ENCODE measurements at places on chromosomes 3 and 15.

DNA sequence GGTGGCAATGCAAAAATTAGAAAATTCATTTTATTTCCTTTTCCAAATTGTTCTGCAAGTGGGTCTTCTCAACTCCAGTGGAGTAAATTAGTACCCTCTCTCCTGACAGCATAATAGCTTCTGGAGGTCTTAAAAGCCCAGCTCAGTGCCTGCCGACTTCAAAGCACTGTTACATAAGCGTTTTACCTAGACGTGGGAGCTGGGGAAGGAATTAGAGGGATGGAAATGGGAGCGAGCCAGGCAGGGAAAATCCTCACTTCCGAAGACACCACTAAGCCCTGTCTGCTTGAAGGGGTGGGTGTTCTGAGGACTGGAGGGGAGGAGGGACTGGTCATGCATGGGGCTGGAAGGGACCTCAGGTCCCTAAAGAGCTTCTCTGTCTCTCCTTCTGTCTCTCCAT lies 77.2 kb upstream of the SLC6A1 start:
- no peaks in the 10 kb centered on the region for H3K4me1 ChIP-seq
- no peak overlapping the region for H3K27ac ChIP-seq
- H3K36me3 ChIP-seq = no peaks in the 10 kb centered on the region
- no peak for DNase-seq
- H3K27me3 ChIP-seq = peaks cover 3% of the 10 kb centered on the region

DNA sequence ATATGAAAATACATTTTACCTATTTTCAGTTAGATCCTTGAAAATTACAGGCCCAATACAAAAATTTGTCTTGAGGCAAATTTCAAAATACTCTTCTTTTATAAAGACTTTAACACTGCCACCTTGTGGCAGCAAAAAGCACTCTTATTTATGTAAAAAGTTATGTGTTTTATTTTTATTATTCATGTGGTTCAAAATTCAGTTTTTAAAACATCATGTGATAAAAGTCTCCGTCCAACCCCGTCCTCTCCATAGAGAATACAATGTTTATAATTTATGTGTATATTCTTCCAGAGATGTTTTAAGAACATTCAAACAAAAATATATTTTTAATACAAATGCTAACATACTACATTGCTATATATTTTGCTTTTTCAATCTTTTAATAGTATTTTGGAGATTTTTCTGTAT lies 36.9 kb upstream of the TRIM59 start:
- no peaks in the 10 kb centered on the region for H3K36me3 ChIP-seq
- H3K27me3 ChIP-seq = no peaks in the 10 kb centered on the region
- DNase-seq = no peak
- H3K4me3 ChIP-seq = no peak overlapping the region
- no peaks in the 10 kb centered on the region for H3K4me1 ChIP-seq

DNA sequence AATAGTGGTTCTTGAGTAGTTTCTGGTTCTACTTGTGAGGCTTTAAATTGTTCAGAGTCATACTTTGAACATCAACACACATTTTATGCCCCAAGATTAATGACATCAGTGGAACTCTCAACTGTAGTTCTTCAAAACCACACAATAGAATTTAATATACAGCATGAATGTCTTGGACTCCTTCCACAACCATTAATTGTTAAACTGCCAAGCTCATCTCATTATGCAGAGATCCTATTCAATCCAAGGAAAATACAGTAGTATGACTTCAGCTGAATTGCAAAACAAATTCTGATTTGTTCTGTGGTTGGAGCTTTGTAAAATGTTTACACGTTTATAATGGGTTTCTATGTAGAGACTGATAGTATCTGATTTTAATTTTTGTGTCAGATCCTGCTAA lies 199.2 kb upstream of the SLC2A2 start:
- no peak overlapping the region for H3K27ac ChIP-seq
- H3K4me1 ChIP-seq = peaks cover 7% of the 10 kb centered on the region
- peaks cover 9% of the 10 kb centered on the region for H3K36me3 ChIP-seq
- no peak overlapping the region for H3K4me3 ChIP-seq

DNA sequence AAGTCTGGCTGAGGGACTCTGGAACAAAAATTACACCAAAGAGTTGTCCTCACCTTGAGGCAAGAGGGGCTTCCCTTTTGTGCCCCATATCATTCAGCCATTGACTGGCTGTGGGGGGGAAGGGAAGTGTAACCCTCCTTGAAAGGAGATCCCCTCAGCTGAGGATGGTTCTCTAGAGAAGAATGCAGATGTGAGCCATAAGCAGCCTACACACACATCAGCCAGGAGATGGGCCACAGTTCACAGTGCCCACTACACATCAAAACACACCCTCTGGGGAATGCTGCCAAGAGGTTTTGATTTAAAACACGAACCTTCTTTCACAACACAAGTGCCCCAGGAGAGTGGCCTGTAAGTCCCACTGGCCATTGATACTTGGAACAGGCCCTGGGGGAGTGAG lies 231.2 kb upstream of the CTDSPL start:
- no peak overlapping the region for H3K4me3 ChIP-seq
- no peak for DNase-seq
- no peak overlapping the region for H3K27ac ChIP-seq
- H3K27me3 ChIP-seq = no peaks in the 10 kb centered on the region
- no peaks in the 10 kb centered on the region for H3K4me1 ChIP-seq

DNA sequence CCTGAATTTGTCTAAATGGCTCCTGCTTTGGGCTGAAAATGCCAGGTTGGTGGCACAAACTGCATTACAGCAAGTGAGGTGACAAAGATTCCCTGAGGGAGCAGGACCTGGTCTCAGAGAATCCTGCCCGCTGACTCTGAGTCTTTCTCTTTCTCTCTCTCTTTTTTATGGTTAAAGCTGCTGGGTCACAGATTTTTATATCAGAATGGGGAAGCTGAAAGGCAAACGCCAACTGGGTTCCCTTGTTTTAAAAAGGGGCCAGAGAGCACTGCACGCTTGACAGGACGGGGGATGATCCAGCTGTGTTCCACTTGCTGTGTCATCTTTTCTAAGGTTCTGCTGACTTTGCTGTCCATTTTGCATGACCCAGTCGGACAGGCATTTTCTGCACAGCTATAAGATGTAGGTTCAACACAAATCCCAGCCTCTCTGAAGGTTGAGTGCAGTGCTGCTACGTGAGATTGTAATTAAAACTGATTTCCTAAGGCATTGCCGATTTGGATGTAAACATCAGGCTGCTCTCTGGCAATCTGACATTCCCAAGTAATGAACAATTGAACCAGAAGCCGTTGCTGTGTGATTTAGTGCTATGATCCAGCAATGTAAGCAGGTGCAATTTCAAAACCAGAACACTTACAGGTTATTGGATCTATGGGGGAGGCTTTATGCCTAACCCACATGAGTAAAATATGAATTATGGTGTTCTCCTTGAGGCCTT lies 25.8 kb downstream of the ARHGEF3 start:
- peaks cover 23% of the 10 kb centered on the region for H3K36me3 ChIP-seq
- H3K4me1 ChIP-seq = peaks cover 28% of the 10 kb centered on the region
- H3K27ac ChIP-seq = no peak overlapping the region
- no peak overlapping the region for H3K4me3 ChIP-seq

GRCh38 chr15:94671858-94672532 lies 440.6 kb downstream of the MCTP2 start:
- no peaks in the 10 kb centered on the region for H3K27me3 ChIP-seq
- H3K27ac ChIP-seq = no peak overlapping the region
- H3K4me1 ChIP-seq = no peaks in the 10 kb centered on the region
- no peak for DNase-seq
- H3K36me3 ChIP-seq = no peaks in the 10 kb centered on the region

GRCh38 chr15:22968366-22968765 lies 11.8 kb downstream of the CYFIP1 start:
- H3K4me3 ChIP-seq = no peak overlapping the region
- no peak for DNase-seq
- no peaks in the 10 kb centered on the region for H3K36me3 ChIP-seq
- no peaks in the 10 kb centered on the region for H3K4me1 ChIP-seq
- H3K27ac ChIP-seq = no peak overlapping the region

GRCh38 chr3:190204200-190204599 lies 83.5 kb upstream of the P3H2 start:
- no peak overlapping the region for H3K4me3 ChIP-seq
- no peak for DNase-seq
- H3K4me1 ChIP-seq = no peaks in the 10 kb centered on the region
- H3K36me3 ChIP-seq = no peaks in the 10 kb centered on the region
- no peak overlapping the region for H3K27ac ChIP-seq

DNA sequence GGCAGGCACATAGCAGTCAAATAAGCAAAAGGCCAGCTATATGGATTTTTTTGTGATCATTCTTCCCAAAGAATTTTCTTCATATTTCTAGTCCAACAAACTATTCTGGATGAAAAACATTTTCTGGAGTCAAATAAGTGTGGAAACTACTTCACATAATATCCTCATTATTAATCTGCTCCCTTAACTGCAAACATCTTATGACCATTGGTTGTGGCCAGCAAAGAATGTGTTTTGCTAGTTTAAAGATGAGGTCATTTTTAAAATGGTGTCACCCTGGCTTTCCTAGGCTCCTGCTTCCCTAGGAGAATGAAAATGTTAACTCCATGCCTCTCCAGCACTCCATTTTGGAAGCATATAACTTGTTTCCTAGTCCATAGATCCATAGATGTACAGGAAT lies 118.8 kb downstream of the SST start:
- no peak overlapping the region for H3K27ac ChIP-seq
- no peaks in the 10 kb centered on the region for H3K4me1 ChIP-seq
- no peak for DNase-seq
- H3K27me3 ChIP-seq = peaks cover under 1% of the 10 kb centered on the region
- H3K36me3 ChIP-seq = no peaks in the 10 kb centered on the region

- no peak overlapping the region for H3K27ac ChIP-seq
- no peak for DNase-seq
- no peaks in the 10 kb centered on the region for H3K4me1 ChIP-seq
- H3K36me3 ChIP-seq = no peaks in the 10 kb centered on the region
- no peak overlapping the region for H3K4me3 ChIP-seq
- no peaks in the 10 kb centered on the region for H3K27me3 ChIP-seq
Measured at GRCh38 chr3:168051070-168051469, 44.7 kb downstream of the GOLIM4 start.

DNA sequence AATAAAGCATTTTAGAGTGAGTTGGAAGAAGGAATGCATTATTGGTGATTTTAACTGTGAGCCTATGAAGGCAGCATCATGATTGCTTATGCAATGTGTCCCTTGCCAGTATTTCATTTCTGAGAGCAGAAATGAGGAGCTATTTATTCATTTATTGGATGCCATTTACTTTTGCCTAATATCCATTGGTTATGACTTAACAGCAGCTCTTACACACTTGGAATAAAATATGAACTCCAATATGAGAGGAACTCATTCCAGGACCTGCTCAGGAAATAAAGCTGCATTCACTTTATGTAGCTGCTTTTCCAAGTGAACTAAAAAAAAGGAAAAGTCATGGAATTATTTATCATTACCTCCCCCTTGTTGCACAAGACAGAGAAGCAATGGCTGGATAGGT lies 280.1 kb downstream of the LRTM1 start:
- no peaks in the 10 kb centered on the region for H3K27me3 ChIP-seq
- H3K27ac ChIP-seq = no peak overlapping the region
- no peaks in the 10 kb centered on the region for H3K4me1 ChIP-seq
- no peak for DNase-seq

DNA sequence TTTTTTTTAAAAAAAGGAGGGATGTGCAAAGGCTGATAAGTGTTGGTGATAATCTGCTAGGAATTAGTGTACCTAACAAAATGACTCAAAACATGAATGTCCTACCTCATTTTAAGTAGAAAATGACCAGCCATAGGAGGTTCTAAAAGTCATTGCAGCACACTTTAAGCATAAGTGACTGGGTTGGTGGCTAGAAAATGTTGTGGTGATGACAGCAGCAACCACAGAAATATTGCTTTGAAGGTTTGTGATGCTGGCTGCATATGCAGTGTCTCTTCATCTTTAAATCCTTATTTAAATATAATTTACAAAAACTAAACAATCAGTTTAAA lies 55.2 kb downstream of the CMSS1 start:
- DNase-seq = no peak
- H3K27me3 ChIP-seq = no peaks in the 10 kb centered on the region
- H3K4me3 ChIP-seq = no peak overlapping the region
- H3K4me1 ChIP-seq = no peaks in the 10 kb centered on the region
- H3K27ac ChIP-seq = no peak overlapping the region
- no peaks in the 10 kb centered on the region for H3K36me3 ChIP-seq

- no peaks in the 10 kb centered on the region for H3K27me3 ChIP-seq
- H3K4me3 ChIP-seq = no peak overlapping the region
- DNase-seq = no peak
- H3K4me1 ChIP-seq = no peaks in the 10 kb centered on the region
Measured at GRCh38 chr3:35782355-35782754, 143.0 kb downstream of the ARPP21 start.

- H3K27ac ChIP-seq = no peak overlapping the region
- DNase-seq = no peak
Measured at GRCh38 chr3:12931273-12931905, 90.0 kb upstream of the RPL32 start.

GRCh38 chr3:36546226-36546625 lies 165.9 kb downstream of the STAC start:
- no peak overlapping the region for H3K27ac ChIP-seq
- no peaks in the 10 kb centered on the region for H3K4me1 ChIP-seq
- no peak overlapping the region for H3K4me3 ChIP-seq
- no peaks in the 10 kb centered on the region for H3K27me3 ChIP-seq

DNA sequence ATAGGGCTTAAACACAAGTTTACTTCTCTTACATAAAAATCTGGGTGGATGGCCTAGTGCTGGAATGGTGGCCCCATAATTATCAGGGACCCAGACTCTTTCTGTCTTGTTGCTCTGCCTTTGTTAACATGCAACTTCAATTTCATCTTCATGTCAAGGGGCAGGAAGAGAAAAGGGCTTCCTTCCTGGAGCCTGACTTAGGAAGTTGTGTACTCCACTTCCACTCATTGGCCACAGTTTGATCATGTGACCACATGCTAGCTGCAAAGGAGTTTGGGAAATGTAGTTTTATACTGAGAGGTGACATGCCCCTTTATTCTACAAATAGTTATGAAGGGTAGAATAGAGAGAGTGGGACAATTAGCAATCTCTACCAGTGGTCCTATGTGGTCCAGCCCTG lies 39.3 kb downstream of the RHCG start:
- no peak overlapping the region for H3K4me3 ChIP-seq
- H3K36me3 ChIP-seq = no peaks in the 10 kb centered on the region
- no peak for DNase-seq
- no peak overlapping the region for H3K27ac ChIP-seq

DNA sequence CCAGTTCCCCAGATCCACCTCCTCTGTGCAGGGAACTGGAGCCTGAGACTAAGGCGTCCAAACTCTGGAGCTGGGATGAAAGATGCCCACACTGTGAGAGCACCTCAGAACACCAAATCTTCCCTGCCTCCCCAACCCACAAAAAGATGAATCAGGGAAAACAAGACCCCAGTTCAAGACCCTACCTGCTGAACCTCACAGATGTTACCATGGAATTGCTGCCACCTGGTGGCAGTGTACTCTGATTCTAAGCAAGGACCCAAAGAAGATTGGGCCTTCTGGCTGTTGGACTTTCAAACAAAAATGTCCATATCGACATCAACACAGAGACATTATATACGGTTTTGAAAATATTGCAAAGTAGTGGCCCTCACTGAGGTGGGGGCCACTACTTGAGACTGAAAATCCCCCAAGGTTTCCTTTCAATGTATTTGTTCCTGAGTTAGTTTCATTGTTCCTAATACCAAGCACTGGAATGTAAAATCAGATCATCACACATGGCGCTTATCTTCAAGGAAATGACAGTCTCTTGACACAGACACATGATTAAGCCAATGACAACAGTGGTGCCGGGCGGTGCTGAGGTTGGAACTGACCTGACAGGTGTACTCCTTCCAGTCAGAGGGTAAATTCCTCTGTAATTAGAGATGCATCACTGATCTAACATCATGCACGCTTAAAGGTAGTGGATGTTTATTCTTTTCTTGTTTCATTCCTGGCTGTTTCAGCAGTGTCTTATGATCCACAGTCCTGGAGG lies 67.6 kb downstream of the SLC6A11 start:
- no peaks in the 10 kb centered on the region for H3K27me3 ChIP-seq
- no peak for DNase-seq
- H3K4me3 ChIP-seq = no peak overlapping the region
- H3K4me1 ChIP-seq = no peaks in the 10 kb centered on the region
- H3K36me3 ChIP-seq = no peaks in the 10 kb centered on the region
- H3K27ac ChIP-seq = no peak overlapping the region

Data from effector memory CD4-positive, alpha-beta T cell (primary cell).